ENCODE measurements at places on chromosomes 6 and 20.

- DNase-seq: no peak
These were observed 56.1 kb downstream of the FIG4 start for GRCh38 chr6:109747221-109747620.

DNA sequence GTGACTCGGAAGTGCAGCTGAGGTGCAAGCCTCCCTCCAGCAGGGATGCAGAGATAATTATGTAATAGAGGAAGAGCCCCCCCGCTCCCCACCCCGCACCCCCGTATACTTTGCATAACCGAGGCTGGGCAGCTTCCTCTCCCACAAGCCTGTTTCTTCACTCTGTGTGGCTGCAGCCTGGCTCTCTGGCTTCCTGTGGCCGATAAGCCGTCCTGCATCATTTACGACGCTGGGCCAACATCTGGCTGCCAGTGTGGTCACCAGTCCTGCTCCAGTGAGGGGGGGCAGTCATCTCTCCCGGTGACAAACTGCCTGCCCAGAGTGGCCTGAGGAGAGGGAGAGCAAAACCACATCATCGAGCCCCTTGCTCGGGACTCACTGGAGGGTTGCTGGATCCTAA lies 59.2 kb downstream of the RBM38 start:
- DNase-seq: no peak

- DNase-seq: no peak
These were observed 146.9 kb downstream of the DNAH8 start for GRCh38 chr6:38861926-38862401.

DNA sequence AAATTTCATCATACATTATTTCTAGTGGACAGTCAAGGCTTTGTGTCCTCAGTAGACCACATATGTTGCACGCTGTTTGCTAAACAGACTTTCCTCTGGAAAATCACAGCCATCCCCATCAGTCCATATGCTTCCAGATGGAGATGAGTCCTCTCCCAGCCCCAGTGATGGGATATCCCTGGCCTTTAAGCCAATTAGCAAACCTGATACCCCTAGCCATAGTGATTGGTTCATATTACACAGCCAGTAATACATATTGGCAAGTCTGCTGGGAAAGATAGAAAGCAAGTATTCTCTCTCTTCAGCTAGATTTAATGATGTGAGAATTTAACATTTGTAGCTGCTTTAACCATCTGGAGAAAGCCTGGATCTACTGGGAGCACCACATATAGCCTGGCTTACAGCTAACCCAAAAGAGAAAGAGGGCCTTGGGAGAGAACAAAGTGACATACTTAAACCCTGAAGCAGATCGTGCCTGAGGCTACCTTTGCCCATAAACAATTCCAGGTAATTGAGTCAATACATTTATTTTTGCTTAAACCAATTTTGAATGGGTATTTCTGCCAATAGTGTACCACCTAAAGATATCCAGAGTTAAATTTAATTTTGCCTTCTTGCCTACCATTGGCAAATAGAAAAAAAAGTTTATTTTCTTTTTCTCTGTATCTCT lies 103.5 kb upstream of the HIVEP1 start:
- DNase-seq: no peak

GRCh38 chr20:48360342-48360975 lies 467.3 kb downstream of the PREX1 start:
- no peak for DNase-seq

DNA sequence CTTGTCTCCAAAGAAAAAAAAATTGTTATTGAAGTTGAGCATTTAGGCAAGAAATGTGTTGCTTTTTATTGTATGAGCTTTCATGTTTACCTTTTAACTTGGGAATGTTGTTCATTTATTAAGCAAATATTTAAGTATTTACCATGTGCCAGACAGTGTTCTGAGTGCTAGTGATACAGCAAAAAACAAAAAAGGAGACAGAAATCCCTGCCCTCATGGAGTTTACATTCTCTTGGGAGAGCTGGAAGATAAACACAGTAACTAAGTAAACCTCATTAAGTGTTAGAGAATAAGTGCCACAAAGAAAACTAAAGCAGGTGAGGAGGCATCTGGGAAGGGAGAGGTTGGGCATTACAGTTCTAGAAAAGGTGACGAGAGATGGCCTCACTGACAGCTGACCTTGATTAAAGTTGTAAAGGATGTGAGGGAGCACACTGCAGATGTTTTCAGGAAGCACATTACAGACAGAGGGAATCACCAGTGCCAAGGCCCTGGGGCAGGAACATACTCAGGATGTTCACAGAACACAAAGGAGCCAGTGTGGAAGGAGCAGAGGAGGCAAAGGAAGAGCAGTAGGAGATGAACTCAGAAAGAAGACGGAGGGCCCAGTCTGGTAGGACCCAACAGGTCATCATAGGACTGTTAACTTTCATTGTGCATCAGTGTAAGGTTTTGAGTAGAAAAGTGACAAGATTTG lies 33.5 kb downstream of the XRN2 start:
- no peak for DNase-seq

GRCh38 chr6:28863604-28864325 lies 60.0 kb downstream of the TRIM27 start:
- DNase-seq: peak; percentile 72

- no peak for DNase-seq
These were observed 1.4 kb downstream of the DCDC2 start for GRCh38 chr6:24356310-24356973.

DNA sequence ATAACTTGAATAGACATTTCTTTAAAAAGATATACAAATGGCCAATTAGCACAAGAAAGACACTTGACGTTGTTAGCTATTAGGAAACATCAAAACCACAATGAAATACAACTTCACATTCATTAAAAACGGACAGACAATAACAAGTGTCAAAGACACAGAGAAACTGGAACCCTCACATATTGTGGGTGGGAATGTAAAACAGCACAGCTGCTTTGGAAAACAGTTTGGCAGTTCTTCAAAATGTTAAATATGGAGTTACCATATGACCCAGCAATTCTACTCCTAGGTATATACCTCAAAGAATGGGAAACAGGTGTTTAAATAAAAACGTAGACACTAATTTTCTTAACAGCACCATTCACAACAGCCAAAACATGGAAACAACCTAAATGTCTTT lies 100.5 kb upstream of the SLC22A23 start:
- no peak for DNase-seq

DNA sequence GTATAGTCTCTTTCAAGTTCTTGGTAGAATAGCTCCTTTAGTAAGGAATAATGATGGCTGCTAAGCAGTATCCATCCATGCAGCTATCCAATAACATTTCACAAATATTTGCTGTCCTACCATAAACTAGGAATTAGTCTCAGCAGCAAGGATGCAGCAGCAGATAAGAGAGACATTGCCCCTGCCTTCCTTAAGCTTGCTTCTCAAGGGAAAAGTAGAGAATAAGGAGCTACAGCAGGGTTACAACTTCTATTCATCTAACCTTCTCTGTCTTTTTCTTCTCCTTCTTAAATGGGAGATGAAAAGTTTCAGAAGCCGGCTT lies 2.4 kb downstream of the IL22RA2 start:
- no peak for DNase-seq

DNA sequence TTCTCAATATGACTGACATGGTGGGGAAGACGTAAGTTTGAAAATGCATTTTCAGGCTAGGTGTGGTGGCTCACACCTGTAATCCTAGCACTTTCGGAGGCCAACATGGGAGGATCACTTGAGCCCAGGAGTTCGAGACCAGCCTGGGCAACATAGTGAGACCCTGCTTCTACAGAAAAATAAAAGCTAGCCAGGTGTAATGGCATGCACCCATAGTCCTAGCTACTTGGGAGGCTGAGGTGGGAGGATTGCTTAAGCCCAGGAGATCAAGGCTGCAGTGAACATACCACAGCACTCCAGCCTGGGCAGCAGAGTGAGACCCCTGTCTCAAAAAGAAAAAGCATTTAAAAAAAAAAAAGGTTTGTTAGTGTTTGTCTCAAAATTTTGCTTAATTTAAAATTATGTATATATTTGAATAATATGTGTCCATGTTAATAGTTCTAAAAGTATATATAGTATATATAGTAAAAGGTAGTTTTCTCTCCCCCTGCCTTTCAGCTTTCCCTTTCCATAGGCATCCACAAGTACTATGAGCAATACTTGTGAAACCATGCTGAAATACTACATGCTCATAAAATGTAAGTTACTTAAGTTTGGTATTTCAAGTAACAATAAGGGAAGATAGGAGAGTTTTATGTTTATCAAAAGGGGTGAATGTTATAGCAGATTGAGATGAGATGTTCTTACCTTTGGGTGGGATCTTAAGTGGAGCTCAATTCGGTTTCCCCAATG lies 15.1 kb downstream of the PTPRA start:
- no peak for DNase-seq

GRCh38 chr6:159595173-159595572 lies 97.9 kb downstream of the SOD2 start:
- DNase-seq: no peak

GRCh38 chr6:48641544-48641943 lies 530.5 kb upstream of the PTCHD4 start:
- no peak for DNase-seq

GRCh38 chr6:151300267-151300991 lies 60.7 kb downstream of the AKAP12 start:
- DNase-seq: no peak

DNA sequence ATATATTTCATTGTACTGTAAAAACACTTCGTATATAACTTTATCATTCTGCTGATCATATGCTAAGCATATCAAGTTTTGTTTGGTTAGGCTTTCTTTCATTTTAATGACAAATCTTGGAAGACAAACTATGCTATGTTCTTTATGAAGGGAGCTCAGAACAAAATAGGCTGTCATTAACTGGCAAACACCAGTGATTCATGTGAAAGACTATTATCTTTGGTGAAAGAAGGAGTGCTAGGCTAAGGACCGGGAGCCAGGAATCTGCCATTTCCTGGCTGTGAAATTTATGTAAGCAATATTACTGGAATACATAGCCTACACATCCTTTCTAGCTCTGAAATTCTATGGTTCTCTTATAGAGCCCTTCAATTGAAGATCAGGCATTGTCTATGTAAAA lies 136.2 kb upstream of the CCN2 start:
- no peak for DNase-seq

DNA sequence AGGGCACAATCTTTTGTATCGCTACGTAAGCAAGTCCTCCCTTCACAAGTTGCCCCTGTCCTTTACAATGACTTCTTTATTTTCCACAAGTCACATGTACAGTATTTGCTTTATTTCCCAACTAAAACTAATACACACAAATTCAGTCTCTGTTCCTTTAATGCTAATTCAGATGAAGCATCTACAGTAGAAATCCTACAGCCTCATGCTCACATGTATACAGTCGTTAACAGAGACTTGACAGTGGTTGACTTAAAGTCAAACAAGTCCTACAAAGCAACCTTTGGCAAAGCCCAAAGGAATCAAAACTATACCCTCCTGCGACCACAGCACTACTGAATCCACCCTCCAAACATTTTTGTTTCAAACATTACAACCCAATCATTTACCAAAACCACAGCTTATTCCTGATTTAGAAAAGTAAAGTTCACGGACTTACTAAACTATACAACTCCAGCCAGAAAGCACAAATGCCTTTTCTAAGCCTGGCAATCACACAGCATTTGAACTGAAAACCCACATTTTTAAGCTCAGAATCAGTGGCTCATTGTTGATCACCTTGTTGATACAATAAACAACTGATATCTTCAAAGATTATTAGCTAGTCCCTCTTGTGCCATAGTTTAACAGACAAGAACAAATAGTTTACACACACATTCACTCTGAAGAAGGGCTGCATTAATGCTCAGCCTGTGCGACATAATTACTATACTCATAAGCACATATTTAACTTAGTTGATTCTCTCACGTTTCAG lies 70.9 kb upstream of the NHSL1 start:
- no peak for DNase-seq

DNA sequence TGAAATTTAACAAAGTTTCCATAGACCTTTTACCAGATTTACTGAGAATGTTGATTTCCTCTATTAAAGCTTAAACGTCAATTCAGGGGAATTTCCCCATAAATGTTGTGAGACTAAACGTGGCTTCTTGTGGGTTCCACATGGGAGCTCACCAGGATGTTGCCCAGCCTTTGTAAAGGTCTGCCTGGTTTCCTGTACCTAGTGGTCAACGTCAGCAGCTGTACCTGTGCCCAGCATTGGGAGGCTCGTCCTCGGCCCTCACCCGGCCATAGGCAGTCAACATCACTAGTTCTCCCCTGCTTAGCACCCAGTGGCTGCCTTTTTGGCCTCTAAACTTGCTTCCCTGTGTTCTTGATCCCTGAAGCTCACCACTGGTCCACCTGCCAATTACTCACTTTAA lies 22.1 kb upstream of the CD83 start:
- DNase-seq: no peak

GRCh38 chr6:159042003-159042825 lies 2.6 kb downstream of the TAGAP start:
- no peak for DNase-seq

DNA sequence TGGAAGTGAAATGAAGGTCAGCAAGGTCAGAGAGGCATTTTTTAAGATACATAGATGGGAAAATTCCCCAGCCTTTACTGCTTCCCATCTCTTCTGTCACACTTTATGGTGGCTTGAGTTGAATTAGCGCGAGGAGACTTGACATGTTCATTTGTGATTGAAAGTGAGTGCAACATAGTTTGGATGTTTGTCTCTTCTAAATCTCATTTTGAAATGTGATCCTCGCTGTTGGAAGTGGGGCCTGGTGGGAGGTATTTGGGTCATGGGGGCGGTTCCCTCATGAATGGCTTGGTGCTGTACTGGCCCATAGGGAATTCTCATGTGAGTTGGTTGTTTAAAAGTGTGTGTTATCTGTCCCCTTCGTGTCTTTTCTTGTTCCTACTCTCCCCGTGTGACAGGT lies 237.2 kb downstream of the CDKAL1 start:
- no peak for DNase-seq

DNA sequence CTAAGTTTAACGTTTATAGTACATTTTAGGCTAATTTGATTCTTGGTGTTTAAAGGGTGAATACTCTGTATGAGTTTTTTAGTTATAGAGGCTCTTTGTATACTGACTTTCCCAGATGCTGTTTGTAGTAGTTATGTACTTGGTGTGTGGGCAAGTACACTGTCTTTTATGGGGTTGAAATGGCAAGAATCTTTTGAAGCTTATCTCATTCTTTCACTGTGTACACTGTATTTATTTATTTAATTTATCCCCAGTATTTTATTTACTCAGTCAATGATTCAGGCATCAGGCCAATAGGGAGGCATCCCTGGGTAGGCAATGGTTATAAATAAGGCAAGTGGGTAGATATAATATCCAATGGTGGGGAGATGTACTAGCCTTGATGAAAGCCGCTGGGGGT lies 277.0 kb upstream of the PTCHD4 start:
- no peak for DNase-seq

GRCh38 chr20:32206760-32207625 lies 550 bp downstream of the PLAGL2 start:
- DNase-seq: no peak

DNA sequence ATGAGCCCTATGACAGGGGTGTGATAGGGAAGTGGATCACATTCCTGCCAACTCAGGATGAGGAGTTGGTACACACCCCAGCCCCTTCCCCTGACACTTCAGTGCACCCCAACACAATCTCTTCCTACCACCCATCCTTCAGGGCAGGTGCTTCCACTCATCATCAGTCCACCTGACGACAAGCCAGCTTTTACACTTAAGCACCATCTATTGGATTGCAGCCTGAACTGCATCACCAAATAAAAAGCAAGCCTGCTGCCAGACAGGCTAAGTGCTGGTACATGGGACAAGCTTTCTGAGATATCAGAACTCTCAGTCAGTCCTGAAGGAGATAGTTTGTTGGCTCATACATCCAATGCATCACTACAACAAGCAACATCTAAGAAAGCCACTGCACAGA lies 69.0 kb upstream of the TMEM200A start:
- DNase-seq: no peak

GRCh38 chr6:101770116-101770515 lies 376.6 kb downstream of the GRIK2 start:
- no peak for DNase-seq

GRCh38 chr6:41551086-41551700 lies 5.0 kb downstream of the FOXP4 start:
- no peak for DNase-seq
